ENCODE measurements at places on chromosomes 16 and 17.

DNA sequence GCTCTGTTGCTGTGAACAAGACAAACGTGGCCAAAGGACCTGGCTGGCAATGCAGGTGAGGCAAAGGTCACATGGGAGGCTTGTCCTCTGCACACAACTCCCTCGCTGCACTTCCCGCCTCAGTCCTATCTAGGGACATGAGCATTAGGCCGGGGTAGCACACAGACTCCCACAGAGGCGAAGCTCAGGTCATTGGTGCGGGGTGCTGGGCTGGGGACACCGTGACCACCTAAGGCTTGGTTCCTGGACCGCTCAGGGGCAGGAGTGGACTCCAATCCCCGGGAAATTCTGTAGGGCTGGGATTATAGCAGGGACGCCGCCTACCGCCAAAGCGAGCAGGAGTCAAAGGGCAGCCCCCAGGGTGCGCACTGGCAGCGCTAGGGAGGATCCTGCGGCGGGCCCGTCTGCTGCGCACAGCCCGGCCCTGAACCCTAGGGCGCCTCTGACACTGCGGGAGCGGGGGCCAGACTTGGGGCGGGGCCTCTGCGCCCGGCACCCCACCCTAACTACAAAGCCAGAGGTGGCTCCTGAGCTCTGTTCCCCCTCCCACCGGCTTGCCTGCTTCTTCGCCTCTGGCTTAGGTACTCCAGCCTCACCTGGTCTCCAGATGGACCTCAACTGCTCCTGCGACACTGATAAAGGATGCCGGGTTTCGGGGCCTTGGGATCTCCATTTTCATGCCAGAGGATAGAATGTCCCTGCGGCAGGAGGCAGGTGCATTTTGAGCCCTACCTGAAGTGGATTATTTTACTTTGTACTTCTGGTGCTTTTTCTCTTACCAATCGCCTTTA lies 3.9 kb upstream of the MT1B start:
- no peak for DNase-seq

DNA sequence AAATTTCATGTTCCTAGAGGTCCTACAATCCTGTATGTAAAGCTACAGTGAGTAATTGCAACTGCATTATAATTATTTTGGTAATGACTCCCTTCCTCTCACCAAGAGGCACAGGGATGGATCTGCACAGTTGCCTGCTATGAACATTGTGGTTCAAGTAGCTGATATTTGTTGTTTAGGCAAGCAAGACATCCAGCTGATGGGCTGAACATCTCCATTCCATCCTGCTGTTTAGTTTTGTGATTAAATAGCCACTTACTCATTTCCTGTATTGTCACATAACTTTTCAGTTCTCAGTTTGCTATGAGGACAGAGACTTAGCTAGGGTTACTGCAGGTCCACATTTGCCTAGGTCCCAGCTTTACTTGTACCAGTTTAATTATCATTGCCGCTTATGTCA lies 181.2 kb upstream of the TBX2 start:
- DNase-seq: no peak

DNA sequence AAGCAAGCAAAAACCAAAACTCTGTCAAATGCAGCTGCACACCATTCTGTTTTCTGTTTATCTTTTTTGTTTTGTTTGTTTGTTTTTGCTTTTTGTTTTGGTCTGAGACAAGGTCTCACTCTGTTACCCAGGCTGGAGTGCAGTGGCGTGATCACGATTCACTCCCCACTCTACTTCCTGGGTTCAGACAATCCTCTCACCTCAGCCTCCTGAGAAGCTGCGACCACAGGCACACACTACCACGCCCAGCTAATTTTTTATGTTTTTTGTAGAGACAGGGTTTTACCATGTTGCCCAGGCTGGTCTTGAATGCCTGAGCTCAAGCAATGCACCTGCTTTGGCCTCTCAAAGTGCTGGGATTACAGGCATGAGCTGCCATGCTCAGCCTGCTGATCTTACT lies 19.3 kb upstream of the SLFN13 start:
- no peak for DNase-seq

DNA sequence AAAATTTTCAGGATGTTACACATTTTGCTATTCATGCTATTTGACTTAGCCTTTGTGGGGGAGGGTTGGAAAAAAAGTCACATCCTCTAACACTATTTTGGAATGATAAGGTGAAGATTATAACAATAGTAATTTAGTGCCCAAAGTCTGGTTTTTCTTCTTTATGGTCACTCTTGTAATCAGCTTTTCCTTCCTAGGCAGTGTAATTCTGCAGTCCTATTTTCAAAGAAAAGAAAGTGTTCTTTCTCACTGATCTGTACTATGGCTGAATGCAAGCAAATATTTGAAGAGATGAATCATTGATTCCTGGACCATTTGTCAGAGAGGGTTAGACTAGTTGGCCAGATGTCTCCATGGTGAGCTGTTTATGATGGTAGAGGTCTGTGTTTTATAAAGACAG lies 8.4 kb downstream of the RSPRY1 start:
- DNase-seq: no peak

DNA sequence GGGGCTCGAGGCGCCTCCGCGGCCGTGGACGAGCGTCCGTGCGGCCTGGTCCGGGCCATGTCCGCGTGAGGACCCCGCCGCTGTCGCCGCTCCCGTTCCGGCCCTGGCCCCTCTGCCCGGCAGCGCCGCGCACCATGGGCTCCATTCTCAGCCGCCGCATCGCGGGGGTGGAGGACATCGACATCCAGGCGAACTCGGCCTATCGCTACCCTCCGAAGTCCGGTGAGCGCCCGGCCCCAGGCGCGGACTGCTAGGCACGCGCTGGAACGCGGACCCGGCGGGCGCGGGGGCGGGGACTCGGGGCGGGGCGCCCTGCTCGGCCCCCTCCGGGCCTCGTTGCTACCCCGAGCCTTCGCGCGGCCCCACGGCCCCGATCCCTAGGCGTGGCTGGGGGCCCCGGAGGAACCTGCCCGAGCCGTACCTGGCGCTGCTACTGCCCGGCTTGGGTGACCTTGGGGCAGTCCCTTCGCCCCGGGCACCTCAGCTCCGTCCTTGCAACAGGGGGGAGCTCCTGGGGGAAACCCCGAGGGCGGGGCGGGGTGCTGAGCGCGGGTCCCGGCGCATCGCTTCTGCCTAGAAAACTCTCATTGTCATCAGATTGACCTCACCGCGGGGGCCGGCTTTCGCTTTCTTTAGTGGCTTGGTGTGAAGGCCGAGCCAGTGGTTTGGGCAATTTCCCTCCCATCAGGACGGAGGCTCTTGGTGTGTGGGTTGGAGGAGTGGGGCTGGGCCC lies 367 bp downstream of the MGRN1 start:
- DNase-seq: peak; percentile 57

- DNase-seq: no peak
Measured at GRCh38 chr16:88927010-88927409, 50.0 kb downstream of the CBFA2T3 start.

DNA sequence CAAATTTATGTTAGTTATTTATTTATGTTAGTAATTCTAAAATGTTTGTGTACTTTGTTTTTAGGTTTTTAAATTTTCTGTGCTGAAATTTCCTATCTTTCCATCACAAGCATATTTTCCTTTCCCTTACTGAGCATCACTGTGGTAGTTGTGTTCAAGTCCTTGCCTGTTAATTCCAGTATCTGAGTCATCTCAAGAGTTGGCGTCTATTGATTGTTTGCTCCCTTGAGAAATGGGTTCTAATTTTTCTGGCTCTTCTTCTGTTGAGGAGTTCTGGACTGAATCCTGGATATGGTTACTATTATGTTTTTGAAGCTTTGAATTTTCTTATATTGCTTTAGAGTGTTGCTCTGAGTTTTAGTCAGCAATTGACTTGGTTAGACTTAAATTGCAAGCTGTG lies 56.3 kb downstream of the GAN start:
- DNase-seq: no peak

- no peak for DNase-seq
Measured at GRCh38 chr16:66353055-66353454, 13.4 kb upstream of the CDH5 start.

- DNase-seq: peak; percentile 81
Measured at GRCh38 chr16:813204-813915, 12.8 kb upstream of the GNG13 start.

GRCh38 chr16:22425036-22425801 lies 50.8 kb upstream of the CDR2 start:
- DNase-seq: no peak

GRCh38 chr17:49190932-49191331 lies 19.4 kb downstream of the GNGT2 start:
- DNase-seq: no peak

GRCh38 chr17:56114469-56114868 lies 38.8 kb upstream of the ANKFN1 start:
- DNase-seq: no peak

DNA sequence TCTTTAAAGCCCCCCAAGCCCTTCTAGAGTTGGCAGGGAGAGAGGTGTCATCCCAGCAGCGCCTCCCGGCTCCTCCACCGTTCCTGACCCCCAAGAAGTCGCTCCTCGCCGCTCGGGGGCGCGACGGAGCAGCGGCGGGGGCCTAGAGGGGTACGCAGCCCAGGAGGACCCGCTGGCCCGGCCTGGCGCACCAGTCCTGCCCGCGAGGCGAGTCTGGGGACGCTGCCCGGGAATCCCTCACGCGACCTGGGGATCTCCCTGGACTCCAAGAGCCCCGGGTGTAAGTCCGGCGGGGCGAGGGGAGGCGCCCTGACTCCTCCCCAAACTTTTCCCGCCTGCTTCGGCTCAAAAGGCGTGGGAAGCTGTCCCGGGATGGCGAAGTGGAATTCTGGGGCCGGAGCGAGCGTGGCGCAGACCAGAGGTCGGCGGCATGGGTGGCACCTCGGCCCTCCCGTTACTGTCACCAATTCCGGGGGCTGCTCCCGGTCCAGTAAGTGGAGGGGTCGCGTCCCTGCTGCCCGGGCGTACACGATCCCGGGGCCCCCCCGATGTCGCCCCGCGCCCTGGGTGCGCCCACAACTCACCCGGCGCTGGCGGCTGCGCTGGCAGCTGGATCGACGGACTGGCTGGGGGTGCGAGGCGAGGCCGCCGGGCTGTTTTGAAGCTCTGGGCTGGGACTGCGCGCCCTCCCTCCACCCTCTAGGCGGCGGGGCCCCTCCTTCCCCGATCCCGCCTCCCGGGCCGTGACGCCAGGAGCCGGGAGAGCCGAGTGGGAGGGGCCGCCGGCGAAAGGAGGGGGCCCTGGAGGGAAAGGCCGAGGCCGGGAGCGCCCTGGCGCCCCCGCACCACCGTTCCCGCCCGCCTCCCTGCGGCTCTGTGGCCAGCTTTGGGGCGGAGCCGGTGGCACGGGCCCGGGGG lies at the start of gene EMP2:
TSS of gene EMP2 (minus strand) at position 634 of the 918 bp plus-strand sequence. CDS start 32,981 bp downstream, outside the sequence.
- DNase-seq: peak; percentile 66

- DNase-seq: no peak
Measured at GRCh38 chr17:31738488-31738887, 120.6 kb downstream of the COPRS start.

DNA sequence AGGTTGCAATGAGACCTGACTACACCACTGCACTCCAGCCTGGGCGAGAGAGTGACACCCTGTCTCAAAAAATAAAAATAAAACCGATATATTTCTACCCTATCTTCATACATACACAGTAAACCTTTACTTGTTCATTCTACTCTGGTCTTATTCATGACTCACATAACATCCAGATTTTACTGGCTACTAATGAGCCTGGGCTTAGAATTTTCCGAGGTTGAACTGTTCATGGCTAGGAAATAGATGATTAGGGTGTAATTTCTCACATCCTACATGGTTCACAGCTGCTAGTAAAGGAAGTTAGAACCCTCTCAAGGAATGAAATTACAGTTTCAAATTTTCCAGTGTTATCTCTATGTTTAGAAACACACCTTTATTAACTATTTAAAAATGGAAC lies 14.7 kb downstream of the GSPT1 start:
- DNase-seq: no peak

DNA sequence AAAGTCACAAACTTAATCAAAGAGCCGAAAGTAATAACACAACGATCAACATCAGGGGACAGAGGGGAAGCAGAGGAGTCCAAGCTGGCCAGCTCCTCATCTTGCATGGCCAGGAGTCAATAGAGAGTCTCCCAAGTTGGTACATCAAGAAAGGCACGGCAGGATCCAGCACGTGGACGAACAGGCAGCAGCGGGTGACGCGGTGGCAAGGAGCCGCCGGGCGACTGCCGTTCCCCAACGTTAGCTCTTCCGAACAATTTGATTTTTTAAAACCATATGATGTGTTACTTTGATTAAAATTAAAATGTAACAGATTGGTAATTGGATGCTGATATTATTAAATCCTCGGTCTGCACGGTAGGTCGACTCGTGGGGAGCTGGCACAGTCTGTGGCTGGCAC lies 81.8 kb upstream of the DOC2B start:
- no peak for DNase-seq

DNA sequence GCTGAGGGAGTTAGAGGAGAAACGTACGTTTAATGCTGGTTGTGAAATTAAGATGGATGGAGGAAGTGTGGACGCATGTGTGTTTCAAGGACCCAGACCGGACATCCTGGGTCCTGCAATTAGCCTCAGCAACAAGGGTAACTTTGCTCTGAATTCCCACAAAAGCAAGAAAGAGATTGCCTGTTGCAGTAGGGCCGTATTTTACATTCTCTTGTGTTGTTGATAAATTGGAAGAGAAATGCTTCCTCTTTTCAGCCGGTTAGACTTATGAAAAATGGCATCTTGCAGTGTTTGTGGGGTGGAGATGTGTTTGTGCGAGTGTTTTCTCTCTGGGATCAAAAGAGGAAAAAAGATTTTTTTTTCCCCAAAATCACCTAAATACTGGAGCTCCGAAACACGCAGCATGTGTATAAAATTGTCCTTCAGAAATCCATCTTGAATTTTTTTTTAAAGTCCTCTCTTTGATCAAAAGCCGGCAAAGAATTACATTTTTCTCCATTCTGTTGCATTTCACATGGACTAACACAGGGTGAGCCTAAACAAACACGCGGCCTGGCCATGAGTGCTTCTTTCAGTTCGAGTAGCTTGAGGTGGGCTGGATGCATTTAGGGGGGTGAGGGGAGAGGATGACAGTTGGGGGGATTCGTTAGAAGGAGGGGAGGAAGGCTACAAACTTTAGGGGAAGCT lies 251.6 kb downstream of the C16orf95 start:
- DNase-seq: no peak

- no peak for DNase-seq
Measured at GRCh38 chr17:37137906-37138514, 189.3 kb downstream of the AATF start.

GRCh38 chr16:81231014-81231413 lies 7.5 kb upstream of the BCO1 start:
- DNase-seq: no peak

GRCh38 chr17:77321649-77322513 lies 181.1 kb downstream of the SEC14L1 start:
- no peak for DNase-seq

GRCh38 chr17:28573521-28573920 lies 2.2 kb upstream of the PIGS start:
- no peak for DNase-seq

DNA sequence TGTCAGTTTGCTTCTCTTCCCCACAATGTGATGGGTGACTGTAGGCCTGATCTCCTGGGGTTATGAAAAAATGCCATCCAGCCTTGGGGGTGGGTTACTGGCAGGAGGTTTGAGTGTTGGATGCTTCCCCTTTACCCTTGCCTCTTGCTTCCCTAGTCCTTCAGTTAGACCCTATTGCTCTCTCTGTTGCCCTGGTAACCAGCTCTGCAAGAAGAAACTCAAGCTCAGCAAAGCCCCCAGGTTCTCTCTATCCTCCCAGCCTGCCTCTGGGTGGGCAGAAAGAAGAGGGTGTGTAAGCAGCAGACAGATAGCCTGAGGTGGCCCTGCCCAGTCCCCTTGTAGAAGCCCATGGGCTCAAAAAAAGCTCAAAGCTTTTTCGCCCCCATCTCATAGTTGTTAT lies 2.8 kb upstream of the RAPGEFL1 start:
- DNase-seq: no peak

All from endothelial cell (in vitro differentiated cells).